H9 (cell line): ENCODE measurements at places on chromosomes 2 and 18. TPM values are rescaled to one million over a fixed set of nuclear protein-coding genes. Genes with fewer than 3 reads are reported as not detected.
A peak's percentile ranks its signal among the peaks of the same experiment; 100 is the strongest.

GRCh38 chr2:26043862-26044696, 10.2 kb downstream of the RAB10 start:
- H3K36me3 ChIP-seq = peaks cover 26% of the 10 kb centered on the region
- H3K27ac ChIP-seq = no peak overlapping the region
- no peaks in the 10 kb centered on the region; the same call in 1 of the 2 replicates for H3K4me1 ChIP-seq
- H3K27me3 ChIP-seq = no peaks in the 10 kb centered on the region

DNA sequence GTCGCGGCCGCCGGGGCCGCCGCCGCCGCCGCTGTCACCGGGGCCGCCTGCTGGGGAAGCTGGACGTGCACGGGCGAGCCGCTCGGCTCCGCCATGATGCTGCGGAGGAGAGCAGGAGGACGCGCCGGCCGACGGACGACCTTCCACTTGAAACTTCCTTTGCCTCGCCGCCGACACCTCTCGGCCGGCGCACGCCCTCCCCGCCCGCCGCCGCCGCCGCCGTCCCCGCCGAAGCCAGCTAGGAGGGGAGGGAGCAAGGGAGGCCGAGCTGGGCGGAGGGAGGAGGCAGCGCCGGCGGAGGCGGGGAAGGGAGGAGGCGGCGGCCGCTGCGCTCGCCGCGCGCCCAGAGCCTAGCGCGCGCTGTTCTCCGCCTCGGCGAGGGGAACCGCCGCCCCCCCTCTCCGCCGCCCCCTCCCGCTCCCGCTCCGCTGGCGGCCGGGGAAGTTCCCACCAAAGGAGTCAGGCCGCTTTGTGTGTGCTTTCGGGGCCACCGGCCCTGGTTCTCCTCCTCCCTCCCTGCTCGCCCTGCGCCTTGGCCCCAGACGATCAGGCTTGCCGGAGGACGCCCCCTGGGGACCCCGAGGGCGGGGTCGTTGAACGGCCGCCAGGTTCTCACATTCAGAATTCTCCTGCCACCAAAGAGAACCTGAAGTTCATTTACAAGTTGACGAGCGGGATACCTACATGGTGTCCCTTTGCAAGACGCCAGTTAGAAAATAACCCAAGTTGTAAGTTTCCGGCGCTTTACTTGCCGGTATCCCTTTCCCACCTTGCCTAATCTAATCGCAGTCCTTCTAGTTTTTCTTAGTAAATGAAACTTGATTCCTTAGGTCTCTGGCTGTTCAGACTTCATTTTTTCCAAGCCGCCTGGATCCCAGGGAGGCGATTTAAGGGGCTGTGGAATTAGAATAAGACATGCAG, at the start of gene STK39:
Gene STK39, minus strand, starts transcription at position 255 of the 921 bp plus-strand sequence. Its CDS starts 160 bp downstream, at position 95.
- H3K27ac ChIP-seq = peak within 1 kb of the TSS; percentile 16
- peak; percentile 85 for DNase-seq
- peaks cover 2% of the 10 kb centered on the region; the same call in 1 of the 2 replicates for H3K4me1 ChIP-seq

- no peak overlapping the region for H3K4me3 ChIP-seq
- peak overlapping the region; percentile 86 for H3K27ac ChIP-seq
- H3K27me3 ChIP-seq = no peaks in the 10 kb centered on the region
Measured at GRCh38 chr2:167862782-167863181, 384.6 kb downstream of the STK39 start.

DNA sequence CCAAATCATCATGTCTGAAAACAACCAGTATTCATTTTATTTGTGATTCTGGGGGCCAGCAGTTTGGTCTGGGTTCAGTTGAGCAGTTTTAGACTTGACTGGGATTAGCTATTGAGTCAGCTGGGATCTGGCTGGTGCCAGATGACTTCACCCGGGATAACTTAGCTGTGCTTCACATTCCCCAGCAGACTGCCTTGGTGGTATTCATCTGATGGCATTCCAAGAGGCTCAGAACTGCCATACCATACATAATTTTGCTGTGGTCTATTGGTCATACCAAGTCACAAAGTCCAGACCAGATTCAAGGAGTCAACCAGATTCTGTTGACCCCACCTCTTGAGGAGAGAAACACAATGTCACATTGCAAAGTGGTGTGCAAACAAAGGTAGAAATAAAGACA, 7.8 kb upstream of the FSHR start:
- H3K27ac ChIP-seq = no peak overlapping the region
- H3K36me3 ChIP-seq = no peaks in the 10 kb centered on the region
- H3K4me1 ChIP-seq = peaks cover 4% of the 10 kb centered on the region; the same call in 1 of the 2 replicates
- no peak overlapping the region for H3K4me3 ChIP-seq
- no peaks in the 10 kb centered on the region for H3K27me3 ChIP-seq

The PPP1R1C gene
- 4.0 and 5.4 TPM in 2 replicates for total RNA-seq

GRCh38 chr18:73688851-73689711, 458.6 kb downstream of the FBXO15 start:
- H3K27ac ChIP-seq = no peak overlapping the region
- peaks cover 4% of the 10 kb centered on the region; the same call in 1 of the 2 replicates for H3K4me1 ChIP-seq
- DNase-seq = no peak
- H3K27me3 ChIP-seq = no peaks in the 10 kb centered on the region
